ENCODE measurements at places on chromosomes 6 and 20. TPM values are rescaled to one million over a fixed set of nuclear protein-coding genes. Genes with fewer than 3 reads are reported as not detected.

DNA sequence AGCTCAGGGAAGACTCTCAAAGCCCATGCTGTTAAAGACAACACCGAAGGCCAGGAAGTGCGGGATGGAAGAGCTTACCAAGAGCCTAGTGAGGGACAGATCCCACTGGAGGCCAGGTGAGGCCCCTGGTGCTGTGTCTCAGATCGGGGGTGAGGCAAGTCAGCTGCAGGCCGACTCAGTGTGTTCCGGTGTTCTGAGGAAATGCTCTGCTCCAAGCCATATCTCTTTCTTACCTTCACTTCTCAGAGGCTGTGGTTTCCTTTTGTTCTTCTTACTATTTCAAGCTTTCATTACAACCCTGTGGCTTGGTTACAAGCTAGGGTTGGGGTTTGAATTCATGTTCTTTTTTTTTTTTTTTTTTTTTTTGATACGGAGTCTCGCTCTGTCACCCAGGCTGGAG is 114.3 kb upstream of the ZFP64 start:
- DNase-seq, result no peak

Gene OR12D3
- total RNA-seq, result not detected

Gene FOXS1
- total RNA-seq, result 0.24 TPM

Gene ANKRD66
- not detected for total RNA-seq

DNA sequence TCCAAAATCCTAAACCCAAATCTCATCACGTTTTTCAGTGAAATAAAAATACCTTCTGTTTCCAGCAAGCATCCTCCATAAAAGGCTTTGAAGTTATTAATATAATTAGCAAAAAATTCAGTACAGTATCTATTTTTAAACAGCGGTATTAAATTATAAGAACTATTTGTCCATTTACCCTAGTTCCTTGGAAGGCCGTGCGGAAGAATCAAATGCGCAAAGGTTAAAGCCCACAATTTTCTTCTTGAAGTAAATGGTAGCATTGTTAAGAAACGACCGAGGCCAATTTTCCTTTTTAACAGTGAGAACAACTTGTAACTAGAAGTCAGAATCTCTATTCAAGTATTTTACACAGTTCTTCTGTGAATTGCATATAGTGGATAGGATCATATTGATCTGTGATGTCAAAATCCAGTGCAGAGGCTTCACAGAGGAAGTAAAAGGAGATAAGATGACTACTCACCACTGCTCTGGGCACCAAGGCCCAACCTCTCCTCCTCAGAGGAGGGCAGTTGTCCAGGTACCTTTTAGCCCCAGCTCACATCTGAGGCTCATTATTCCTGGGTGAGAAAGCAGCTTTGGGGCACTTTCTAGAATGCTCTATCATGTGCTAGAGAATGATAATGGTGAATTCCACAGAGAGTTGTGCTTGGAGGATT is 36.3 kb downstream of the TNFAIP3 start:
- DNase-seq, result no peak

- no peak for DNase-seq
Observed at GRCh38 chr6:10297832-10298231, 117.0 kb downstream of the TFAP2A start.

DNA sequence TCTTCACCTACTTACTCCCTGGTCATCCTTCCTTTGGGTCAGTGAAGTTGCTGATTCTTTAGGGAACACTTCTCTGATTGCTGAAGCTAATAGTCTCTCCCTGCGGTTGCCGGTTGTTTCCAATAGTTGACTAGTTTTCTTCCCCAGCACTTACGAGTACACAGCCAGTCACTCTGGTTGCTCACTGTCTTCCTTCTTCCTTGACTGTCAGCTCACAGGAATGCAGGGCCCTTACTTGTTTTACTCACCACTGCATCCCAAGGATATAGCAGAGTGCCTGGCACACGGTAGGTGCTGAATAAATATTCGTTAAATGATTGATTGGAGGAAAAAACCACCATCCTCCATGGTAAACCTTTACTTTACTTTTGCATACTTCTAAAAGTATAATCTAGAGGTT is 345.0 kb downstream of the QKI start:
- DNase-seq, result no peak

GRCh38 chr6:117449549-117450439 is 24.1 kb upstream of the ROS1 start:
- peak; percentile 75 for DNase-seq

DNA sequence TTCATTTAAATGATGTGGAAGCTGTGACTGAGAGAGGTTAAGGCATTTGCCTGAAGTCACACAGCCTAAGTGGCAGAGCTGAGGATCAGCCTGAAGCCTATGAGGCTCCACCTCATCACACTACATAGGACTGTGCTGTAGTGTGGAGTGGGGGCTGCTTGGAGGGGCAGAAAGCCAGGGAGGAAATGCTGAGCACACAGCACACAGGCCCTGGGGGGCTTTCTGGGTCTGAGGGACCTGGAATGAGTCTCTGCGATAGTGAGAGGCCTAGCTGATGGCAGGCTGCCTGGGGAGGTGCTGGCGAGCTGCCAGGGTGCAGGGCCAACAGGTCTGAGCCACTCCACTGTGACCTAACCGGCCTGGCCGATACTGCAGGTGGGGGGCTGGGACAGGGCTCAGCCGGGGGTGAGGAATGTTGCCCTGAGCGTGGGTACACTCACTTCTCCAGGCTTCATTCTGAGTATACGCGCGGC is 2.2 kb upstream of the ARHGAP40 start:
- peak; percentile 20 for DNase-seq

Gene ADGRF1
- total RNA-seq, result 0.24 TPM

Gene NRSN1
- not detected for total RNA-seq

Gene CD93
- total RNA-seq, result under 0.01 TPM

DNA sequence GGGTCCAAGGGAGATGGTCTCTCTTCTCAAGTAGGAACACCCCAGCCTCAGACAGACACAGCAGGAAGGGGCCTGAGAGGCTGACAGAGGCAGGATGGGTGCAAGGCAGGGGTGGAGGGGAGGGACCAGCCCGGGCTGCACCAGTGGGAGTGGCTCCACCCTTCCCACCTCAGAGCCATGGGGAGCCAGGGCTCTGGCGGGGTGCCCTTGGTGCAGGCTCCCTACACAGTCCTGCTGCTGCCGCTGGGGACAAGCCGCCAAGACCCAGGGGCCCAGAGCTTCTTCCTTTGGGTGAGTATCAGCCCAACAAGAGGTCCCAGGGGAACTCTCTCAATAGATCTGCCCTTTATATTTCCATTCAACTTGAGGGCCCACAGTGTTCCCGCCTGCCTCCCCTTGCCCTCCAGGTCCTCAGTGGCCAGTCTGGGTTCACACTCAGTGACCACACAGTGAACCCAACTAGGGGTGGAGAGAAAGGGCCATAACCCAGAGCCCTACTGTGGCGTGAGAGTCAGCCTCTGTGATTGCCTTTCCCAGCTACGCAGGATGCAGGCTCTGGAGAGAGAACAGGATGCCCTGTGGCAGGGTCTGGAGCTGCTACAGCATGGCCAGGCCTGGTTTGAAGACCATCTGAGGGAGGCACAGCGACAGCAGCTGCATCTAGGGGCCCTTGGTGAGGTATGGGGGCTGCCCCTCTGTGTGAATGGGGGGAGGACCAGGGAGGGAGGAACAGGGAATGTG is 592 bp downstream of the SAPCD1 start:
- no peak for DNase-seq

Gene ARMC2
- 0.78 TPM for total RNA-seq

- DNase-seq, result peak; percentile 17
Observed at GRCh38 chr20:5535125-5535756, 215.0 kb upstream of the SHLD1 start.

Gene RPRD1B
- total RNA-seq, result 22.3 TPM

Gene CBFA2T2
- 7.7 TPM for total RNA-seq

DNA sequence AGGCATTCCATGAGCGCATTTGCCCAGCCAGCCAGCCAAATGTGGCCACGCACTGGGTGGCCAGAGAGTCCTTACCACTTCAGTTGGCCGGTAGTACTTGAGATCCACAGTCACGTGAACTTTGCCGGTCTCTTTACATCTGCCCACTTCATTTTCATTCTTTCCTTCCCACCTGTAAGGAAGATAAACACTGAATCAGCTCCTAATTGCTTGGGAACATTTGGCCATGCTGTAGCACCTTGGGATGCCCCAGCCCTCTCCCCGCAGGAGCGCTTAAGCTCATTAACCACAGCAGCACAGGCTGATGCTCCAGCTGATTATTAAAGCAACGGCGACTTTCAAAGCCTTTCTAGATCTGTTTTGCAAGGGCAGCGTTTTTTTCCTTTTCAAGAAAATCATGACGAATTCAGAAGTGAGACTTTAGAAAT is 116.6 kb downstream of the FOXC1 start:
- DNase-seq, result no peak

- DNase-seq, result peak; percentile 83
Observed at GRCh38 chr6:112331306-112331705, 15.8 kb upstream of the RFPL4B start.

DNA sequence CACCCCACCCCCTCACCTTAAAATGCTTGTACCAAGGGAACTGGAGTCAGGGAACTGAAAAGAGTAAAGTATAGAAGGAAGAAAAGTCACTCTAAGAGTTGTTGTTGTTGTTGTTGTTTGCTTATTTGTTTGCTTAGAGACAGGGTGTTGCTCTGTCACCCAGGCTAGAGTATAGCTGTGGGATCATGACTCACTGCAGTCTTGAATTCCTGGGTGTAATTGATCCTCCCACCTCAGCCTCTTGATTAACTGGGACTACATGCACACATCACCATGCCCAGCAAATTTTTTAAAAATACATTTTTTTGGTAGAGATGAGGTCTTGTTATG is 681.6 kb upstream of the GJE1 start:
- no peak for DNase-seq

Gene SFTA2
- not detected for total RNA-seq

DNA sequence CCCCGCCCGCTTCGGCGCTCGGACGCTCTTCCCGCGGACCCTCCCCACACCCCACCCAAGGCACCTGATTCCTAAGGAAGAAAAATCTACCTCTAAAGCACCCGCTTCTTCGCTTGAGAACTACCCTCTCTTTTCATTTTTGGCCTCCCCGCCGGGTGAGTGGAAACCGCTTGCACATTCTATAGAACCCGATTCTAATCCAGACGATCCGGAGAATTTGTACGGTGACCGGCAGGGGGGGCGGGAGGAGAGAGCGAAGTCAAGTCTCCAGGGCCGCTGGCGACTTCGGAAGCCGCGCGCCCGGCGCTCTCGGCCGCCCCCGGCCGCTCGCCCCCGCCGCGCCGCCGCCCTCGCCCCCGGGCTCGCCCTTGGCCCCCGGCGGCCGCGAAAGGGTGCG is at the start of gene RBM24:
RBM24 (plus strand) TSS at position 262 of the 397 bp plus-strand sequence. CDS start 221 bp downstream, outside the sequence.
- peak; percentile 77 for DNase-seq

Gene TCF21
- not detected for total RNA-seq

Gene LRRN4
- total RNA-seq, result not detected

GRCh38 chr6:24079076-24079475 is 46.9 kb upstream of the NRSN1 start:
- DNase-seq, result no peak

Gene ZSCAN23
- total RNA-seq, result 8.4 TPM

- DNase-seq, result no peak
Observed at GRCh38 chr6:155244434-155244833, 19.4 kb upstream of the CLDN20 start.

- no peak for DNase-seq
Observed at GRCh38 chr6:68059899-68060298, 575.2 kb upstream of the ADGRB3 start.

All from RPMI7951 (cell line).